T-helper 2 cell (primary cell): ENCODE measurements at places on chromosomes 2 and 18.

- no peak for DNase-seq
These were observed 47.9 kb upstream of the PCBP1 start for GRCh38 chr2:70039366-70039765.

GRCh38 chr2:314561-315336 is 26.9 kb upstream of the ALKAL2 start:
- no peak for DNase-seq

DNA sequence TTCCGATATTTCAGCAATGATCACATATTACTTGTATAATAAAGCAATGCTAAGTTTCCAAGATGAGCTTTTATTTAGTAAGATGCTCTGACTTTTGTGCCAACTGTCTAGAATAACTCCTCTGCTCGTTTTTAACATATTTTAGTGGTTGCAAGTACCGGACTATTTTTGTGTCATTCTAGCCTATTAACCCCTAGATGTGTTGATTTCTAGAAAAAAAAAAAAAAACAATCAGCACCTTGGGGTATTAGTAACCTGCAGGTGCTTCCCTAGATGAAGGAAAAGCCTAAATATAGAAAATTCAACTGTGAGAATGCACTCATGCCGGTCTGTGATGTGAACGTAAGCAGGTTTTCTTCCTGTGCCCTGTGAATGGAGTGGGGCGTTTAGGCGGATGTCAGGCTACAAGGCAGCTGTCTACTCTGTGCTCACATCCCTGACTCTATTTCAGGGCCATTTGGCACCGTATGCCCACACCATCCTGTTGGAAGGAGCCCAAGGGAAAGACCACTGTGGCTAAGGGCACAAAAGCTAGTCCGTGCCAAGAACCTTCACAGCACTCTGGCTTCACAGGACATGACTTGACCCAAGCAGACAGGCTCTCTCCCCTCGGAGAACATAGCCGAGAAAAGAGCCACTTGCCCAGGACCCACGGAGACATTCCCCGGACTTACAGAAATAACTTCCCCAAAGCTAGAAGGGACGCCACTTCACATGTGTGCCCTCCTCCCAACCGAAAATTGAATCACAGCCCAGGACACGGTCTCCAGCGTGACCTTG is 60.9 kb upstream of the AGAP1 start:
- no peak for DNase-seq

- DNase-seq, result no peak
These were observed 75.3 kb downstream of the MBD2 start for GRCh38 chr18:54149078-54149697.

DNA sequence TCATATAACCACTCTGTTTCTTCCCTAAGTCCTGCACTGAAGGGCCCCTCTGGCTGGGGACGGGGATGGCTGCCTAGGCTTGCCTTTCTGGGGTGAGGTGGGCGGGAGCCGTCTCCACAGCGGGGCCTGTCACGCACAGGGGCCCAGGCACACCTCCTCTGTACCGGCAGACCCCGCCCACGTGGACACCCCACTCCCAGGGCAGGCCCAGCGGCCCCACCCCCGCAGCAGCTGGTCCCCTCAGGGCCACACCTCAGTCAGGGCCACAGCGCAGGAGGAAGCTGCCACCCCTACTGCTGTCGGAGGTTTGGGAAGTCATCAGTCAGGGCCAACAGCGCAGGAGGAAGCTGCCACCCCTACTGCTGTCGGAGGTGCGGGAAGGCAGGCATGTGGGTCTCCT is 257.6 kb upstream of the RAB6C start:
- no peak for DNase-seq

DNA sequence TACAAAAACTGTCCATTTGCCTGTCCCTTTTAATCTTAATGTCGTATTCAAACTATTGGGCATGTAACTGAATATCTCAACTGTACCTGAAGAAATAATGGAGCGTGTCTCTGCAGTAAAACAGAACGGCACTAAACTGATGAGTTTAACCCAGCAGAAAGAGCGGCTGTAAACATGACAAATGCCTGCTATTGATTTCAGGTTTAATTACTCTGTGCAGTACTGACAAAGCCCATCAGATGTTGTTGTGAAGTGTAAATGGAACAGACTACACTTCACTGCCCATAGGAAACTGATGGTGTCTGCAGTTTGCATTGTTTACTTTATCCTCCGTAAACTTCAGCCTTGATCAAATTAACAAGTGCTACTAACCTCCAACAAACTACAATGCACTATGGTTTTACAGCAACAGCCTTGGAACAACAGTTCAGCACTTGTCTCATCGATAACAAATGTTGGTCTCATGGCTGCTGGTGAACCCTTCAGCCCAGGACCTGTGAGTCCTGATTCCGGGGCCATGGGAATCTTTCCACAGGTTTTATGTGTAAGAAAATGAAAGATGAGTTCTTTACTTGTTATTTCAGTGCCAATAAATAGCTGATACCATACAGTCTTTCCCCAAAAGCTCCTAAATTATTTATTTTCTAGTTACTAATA is 316.5 kb downstream of the CCDC178 start:
- no peak for DNase-seq

- no peak for DNase-seq
These were observed 14.9 kb upstream of the KCNS3 start for GRCh38 chr2:17863539-17863938.

DNA sequence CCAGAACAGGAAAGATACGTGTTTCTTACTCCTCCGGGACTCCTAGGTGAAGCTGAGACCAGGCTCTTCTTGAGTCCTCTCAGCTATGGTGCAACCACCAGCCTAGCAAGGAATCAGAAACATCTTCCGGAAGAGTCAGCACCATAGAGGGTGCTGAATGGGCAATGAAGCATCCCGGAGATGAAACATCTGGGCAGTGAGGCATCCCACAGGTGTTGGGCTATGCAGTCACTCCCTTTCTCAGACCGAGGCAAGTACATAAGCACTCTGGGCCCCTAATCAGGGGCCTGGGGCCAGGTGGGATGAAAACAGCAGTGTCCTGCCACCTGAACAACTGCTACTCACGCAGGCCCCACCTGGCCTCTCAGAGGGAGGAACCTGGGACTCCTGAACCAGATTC is 1.4 kb upstream of the CAPN10 start:
- no peak for DNase-seq

DNA sequence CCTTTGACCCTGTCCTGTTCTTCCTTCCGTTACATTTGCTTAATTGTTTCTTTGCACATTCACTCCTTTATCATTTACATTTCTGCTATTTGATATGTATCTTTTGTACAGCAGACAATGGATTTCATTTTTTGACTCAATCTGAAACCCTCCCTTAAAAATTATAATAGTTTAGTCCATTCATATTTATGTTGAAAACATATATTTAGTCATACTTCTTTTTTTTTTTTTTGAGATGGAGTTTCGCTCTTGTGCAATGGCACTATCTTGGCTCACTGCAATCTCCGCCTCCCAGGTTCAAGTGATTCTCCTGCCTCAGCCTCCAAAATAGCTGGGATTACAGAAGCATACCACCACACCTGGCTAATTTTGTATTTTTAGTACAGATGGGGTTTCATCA is 95.3 kb upstream of the TGFA start:
- DNase-seq, result no peak

DNA sequence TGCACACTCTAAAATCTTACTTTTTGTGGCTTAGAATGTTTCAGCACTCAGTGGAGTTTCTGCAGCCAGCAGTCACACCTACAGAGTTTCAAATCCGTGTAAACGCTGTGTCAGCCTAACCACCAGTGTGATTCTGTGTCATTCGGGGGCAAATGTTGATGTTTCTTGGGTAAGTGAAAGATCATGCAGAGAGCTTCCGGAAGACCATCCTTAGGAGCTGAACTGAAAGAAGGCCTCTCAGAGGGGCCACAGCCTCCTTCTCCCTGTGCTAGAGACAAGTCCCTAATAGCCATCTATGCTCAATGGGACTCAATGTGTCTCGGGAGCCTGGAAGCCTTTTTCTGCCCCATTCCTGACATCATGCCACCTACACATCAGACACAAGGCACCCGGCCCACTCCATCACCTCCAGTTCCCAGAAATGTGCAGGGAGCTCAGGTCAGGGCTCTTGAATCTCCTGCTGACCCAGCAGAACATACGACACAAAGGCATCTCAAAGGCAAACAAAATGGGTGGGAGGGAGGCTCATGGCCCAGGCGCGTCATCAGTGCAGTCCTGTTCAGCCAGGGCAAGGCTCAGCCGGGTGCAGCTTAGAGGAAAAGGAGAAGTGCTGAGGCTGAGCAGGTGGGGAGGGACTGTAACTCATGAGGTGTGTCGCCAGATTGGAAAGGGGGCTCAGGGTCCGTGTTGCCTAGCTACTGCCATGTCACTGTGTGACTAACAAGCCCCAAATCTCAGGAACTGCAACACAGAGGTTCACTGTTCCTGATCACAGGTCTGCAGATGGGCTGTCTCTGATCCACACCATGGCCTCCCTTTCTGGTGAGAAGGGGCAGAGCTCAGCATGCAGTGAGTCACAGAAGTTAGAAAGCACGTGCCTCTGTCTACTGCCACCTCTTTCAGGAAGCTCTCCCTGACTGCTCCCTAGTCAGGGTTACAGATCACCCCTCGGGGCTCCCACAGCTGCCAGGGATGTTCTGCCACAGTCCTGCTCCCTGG is 82.0 kb downstream of the SMAD7 start:
- DNase-seq, result peak; percentile 25

DNA sequence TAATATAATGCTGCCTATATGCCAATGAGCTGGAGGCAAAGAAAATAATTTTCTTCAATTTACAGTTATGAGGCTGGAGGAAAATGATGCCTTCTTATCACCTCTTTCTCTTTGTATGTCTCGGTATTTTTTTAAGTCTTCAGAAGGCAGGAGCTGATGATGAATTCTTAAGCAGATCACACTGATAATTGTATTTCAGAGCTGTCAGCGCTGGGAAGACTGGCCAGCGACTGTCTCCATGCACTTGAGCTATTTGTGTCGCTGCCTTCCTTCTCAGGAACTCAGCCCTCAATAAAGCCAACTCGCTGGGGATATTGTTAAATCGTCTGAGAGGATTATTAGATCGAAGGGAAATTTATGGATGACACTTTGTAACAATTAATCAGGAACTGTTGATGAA is 40.3 kb downstream of the PTGR3 start:
- no peak for DNase-seq

DNA sequence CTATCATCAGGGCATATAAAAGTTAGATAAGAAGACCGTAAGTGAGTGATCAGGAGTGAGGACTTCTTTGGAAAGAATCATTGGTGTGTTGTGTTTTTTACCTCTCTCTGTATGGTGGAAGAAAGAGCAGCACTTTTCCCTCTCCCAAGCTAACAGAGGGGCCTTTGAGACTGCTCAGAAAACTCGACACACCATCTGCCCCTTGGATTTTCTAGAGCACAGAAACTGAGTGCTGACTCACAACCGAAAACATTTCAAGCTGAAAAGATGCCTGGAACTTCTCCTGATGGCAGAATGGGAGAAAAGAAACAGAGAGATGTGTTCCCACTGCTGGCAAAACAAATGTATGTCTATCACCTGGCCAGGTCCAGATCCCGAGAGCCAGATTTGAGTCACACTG is 156.6 kb downstream of the DNAH7 start:
- no peak for DNase-seq

- no peak for DNase-seq
These were observed 208.6 kb downstream of the HRH4 start for GRCh38 chr18:24669015-24669414.

GRCh38 chr2:195600778-195601177 is 56.2 kb upstream of the SLC39A10 start:
- DNase-seq, result no peak

DNA sequence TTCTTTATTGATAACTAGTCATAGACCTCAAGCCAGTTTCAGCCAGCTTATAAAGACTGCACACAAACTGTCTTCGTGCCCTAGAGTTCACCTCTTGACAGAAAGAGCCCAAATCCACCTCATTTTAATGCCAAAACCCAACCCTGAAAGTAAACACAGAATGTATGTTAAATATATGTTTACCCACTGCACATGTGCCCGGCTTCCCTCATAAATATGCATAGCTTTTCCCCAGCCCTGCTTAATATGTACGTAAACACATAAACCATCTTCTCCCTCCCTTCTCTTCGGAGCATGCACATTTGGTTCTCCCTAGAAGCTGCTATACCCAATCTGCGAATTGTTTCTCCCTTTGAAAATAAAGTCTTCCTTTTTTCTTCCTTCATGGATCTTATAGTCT is 73.9 kb upstream of the XIRP2 start:
- no peak for DNase-seq

GRCh38 chr2:234191819-234192407 is 141.4 kb downstream of the SPP2 start:
- DNase-seq, result no peak

- DNase-seq, result no peak
These were observed 1080.0 kb downstream of the DSC3 start for GRCh38 chr18:29962579-29962978.

- DNase-seq, result no peak
These were observed 87.7 kb upstream of the LRP1B start for GRCh38 chr2:142218471-142218870.

DNA sequence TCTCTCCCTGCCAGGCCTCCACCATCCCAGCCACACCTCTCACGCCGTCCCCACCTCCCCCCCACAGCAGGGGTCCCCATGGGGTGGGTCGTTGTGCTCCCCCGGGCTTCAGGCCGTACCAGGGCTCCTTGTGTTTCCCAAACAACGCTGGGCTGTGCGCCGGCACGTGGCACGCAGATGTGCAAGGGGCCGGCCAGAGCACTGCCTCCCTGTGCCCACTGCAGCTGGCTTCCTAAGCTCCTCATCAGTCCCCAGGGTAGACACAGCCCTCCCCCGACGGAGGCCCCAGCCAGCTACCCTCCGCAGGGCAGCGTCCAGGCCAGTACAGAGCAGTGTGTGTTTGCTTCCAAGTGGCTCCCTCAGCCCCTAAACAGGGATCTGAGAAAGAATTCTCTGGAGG is 34.0 kb downstream of the BIN1 start:
- no peak for DNase-seq

DNA sequence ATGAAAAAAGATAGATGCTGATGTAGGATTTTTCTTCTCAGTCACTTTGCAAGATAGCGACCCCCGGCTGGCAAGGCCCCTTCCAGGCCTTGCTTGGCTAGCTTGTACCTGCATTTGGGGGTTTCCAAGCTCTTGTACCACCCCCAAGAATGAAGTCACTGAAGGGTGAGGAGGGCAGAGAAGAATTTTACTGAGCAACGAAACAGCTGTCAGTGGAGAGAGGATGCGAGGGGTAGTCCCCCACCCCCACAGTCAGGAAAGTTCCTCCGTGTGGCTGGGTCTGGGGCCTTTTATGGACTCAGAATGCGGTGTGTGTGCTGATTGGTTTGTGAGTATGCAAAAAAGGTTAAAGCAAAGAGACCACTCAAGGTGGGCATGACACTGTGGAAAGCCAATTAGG is 382.0 kb downstream of the GPD2 start:
- no peak for DNase-seq

DNA sequence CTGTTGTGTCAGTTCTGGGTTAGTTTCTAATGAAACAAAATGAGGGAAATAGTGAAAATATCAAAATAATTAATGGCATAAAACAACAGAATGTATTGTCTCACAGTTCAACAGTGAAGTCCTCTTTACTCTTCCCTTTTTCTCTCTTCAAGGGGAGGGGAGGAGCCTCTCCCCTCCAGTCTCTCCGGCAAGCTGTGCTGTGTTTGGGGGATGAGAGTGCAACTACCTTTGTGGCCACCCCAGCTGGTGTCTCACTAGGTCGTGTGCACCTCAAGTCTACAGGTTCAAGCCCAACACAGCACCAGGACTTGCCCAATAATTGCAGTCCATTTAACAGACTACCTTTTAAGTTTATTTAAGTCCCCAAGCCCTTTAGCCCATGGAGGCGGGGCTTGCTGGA is 271.7 kb upstream of the DOK6 start:
- no peak for DNase-seq

GRCh38 chr2:20444101-20444992 is 2.5 kb upstream of the RHOB start:
- DNase-seq, result no peak

- no peak for DNase-seq
These were observed 324.0 kb upstream of the ACVR2A start for GRCh38 chr2:147520817-147521216.
